Esophagus squamous epithelium (tissue), 5 donors: ENCODE measurements at places on chromosomes 2 and 18. TPM values are rescaled to one million over a fixed set of nuclear protein-coding genes. Genes with fewer than 3 reads are reported as not detected.

GRCh38 chr2:105497094-105497493 lies 98.2 kb upstream of the FHL2 start:
- H3K4me3 ChIP-seq: no peak overlapping the region
- no peaks in the 10 kb centered on the region for H3K27me3 ChIP-seq
- H3K27ac ChIP-seq: no peak overlapping the region
- no peaks in the 10 kb centered on the region for H3K4me1 ChIP-seq
- no peak for DNase-seq
- no peaks in the 10 kb centered on the region for H3K36me3 ChIP-seq

TRIP12 gene
- 174 TPM for total RNA-seq

GPR17 gene
- not detected for total RNA-seq

DNA sequence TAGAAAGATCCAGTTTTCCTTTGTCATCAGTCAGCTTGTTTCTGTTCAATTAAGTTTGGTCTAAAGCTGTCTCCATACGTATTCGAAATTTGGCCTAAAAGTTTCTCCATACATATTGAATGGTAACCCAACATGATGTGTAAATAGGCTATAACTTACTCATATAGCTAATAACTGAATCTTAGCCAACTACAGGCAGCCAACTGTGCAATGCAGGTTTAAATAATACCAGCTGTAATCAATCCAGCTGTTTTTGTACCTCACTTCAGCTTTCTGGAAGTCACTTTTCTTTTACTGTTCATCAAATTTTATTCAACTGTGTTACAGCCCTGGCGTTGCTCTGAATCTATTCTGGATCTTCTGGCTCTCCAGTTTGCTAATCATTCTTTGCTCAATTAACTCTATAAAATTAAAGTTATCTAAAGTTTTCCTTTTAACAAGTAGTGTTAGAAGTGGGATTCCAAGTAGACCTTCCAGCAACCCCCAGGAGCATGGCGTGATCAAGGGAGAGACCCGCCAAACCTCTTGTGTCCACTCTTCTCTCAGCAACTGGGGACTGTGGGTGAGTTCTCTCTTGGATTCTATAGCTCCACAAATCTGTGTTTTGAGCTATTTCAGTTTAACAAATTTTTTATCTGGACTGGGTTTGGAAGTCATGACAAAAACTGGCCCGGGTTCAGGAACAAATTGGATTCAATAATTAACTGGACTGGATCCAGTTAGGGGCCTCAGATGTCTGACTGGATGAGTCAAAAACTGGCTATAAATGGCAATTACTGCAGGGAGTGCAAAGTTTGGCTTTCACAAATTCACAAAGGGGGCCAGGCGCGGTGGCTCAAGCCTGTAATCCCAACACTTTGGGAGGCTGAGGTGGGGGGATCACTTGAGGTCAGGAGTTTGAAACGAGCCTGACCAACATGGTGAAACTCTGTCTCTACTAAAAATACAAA lies 329.7 kb upstream of the ST6GAL2 start:
- DNase-seq: no peak
- H3K36me3 ChIP-seq: no peaks in the 10 kb centered on the region
- H3K27me3 ChIP-seq: no peaks in the 10 kb centered on the region
- no peak overlapping the region for H3K27ac ChIP-seq
- H3K4me3 ChIP-seq: no peak overlapping the region

ZSCAN30 gene
- 8.3 TPM for total RNA-seq

CDH2 gene
- 0.18 TPM for total RNA-seq

USP34 gene
- 49.5 TPM for total RNA-seq

DNA sequence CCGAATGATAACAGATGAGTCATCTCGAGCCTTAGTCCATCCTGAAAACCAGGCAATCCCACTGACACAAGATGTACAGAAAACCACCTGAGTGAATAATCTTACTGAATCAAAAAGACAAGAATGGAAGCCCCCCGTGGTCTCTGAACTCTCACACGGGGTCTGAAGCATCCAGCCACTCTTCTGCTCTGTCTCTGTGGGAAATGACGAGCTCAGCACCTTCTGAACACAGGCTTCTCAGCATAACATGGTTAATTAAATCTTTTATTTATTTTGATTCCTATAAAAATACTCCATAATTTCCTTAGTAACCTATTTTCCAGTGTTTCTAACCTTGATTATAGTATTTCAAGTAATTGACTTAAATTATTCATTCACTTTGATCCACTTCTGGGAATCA lies 203.7 kb downstream of the TMEM163 start:
- H3K4me1 ChIP-seq: no peaks in the 10 kb centered on the region
- H3K27me3 ChIP-seq: no peaks in the 10 kb centered on the region
- H3K36me3 ChIP-seq: no peaks in the 10 kb centered on the region
- H3K27ac ChIP-seq: no peak overlapping the region

GRCh38 chr2:197130318-197130717 lies 180.3 kb downstream of the ANKRD44 start:
- no peak for DNase-seq
- H3K4me1 ChIP-seq: no peaks in the 10 kb centered on the region
- H3K27ac ChIP-seq: no peak overlapping the region
- no peak overlapping the region for H3K4me3 ChIP-seq

- H3K4me1 ChIP-seq: peaks cover 72% of the 10 kb centered on the region
- no peak overlapping the region for H3K4me3 ChIP-seq
- H3K27me3 ChIP-seq: no peaks in the 10 kb centered on the region
- H3K36me3 ChIP-seq: no peaks in the 10 kb centered on the region
Measured at GRCh38 chr2:237894396-237894979, 35.1 kb downstream of the RAMP1 start.

CPO gene
- total RNA-seq: not detected

GRCh38 chr2:16326711-16327300 lies 338.8 kb downstream of the CYRIA start:
- no peaks in the 10 kb centered on the region for H3K36me3 ChIP-seq
- H3K4me3 ChIP-seq: no peak overlapping the region
- DNase-seq: no peak
- H3K27ac ChIP-seq: no peak overlapping the region

GRCh38 chr2:7618031-7618430 lies 700.8 kb downstream of the RNF144A start:
- no peaks in the 10 kb centered on the region for H3K36me3 ChIP-seq
- H3K27ac ChIP-seq: no peak overlapping the region
- no peak overlapping the region for H3K4me3 ChIP-seq
- H3K4me1 ChIP-seq: no peaks in the 10 kb centered on the region
- H3K27me3 ChIP-seq: no peaks in the 10 kb centered on the region

DNA sequence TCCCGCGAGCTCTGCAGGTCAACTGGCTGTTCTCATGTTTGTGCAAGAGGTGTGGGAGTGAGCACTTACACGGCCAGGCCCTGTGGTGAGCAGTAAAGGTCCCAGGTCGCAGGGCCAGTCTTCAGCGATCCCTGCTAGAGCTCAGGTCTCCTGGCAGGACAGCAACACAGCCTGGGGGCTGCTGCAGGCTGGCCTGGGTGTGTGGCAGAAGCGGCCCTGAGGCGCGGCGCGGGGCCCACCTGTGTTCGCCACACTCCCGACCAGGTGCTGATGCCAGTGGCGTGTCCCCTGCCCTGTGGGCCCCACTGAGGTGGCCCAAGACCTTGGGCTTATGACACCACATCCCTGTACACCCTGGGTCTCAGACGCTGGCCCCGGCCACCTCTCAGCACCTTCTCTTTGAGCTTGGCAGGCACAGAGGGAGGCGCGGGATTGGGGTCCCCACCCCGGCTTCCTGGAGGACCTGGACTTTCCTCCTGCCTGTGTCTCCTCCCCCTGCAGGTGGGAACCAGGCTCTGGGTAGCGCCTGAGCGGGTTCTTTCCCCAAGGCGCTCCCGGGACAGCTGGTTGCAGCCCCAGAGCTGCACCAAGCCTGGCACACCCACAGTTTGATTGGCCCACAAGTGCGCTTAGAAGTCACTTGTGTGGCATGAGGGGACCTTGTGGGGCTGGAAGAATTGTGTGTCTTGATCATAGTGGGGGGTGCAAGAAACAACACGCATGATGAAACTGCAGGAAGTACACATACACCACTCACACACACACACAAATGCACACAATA lies 59.2 kb downstream of the TWIST2 start:
- no peaks in the 10 kb centered on the region for H3K27me3 ChIP-seq
- no peaks in the 10 kb centered on the region for H3K4me1 ChIP-seq
- DNase-seq: no peak

IL36RN gene
- 5.0 TPM for total RNA-seq

GRCh38 chr2:42878581-42878980 lies 86.2 kb upstream of the HAAO start:
- peaks cover 30% of the 10 kb centered on the region for H3K4me1 ChIP-seq
- no peaks in the 10 kb centered on the region for H3K27me3 ChIP-seq
- H3K4me3 ChIP-seq: no peak overlapping the region
- no peaks in the 10 kb centered on the region for H3K36me3 ChIP-seq
- DNase-seq: no peak

GRCh38 chr2:48417856-48418838 lies 111.8 kb upstream of the STON1 start:
- no peaks in the 10 kb centered on the region for H3K27me3 ChIP-seq
- H3K4me3 ChIP-seq: no peak overlapping the region
- no peak for DNase-seq
- no peak overlapping the region for H3K27ac ChIP-seq
- H3K4me1 ChIP-seq: peaks cover 34% of the 10 kb centered on the region

ACMSD gene
- total RNA-seq: not detected

- DNase-seq: no peak
- H3K4me1 ChIP-seq: no peaks in the 10 kb centered on the region
- H3K27ac ChIP-seq: no peak overlapping the region
- no peak overlapping the region for H3K4me3 ChIP-seq
Measured at GRCh38 chr2:59458800-59459199, 1094.7 kb downstream of the BCL11A start.
